ENCODE measurements at places on chromosomes 12 and 14. TPM values are rescaled to one million over a fixed set of nuclear protein-coding genes. Genes with fewer than 3 reads are reported as not detected.

The TSPAN8 gene
- total RNA-seq = not detected

The KRT2 gene
- not detected for total RNA-seq

The CLEC2D gene
- total RNA-seq = 0.64 TPM

The IL31 gene
- total RNA-seq = not detected

The NPFF gene
- total RNA-seq = not detected

The LBHD2 gene
- not detected for total RNA-seq

The EXOC3L4 gene
- not detected for total RNA-seq

The LRIG3 gene
- total RNA-seq = 33.0 TPM

The IL26 gene
- total RNA-seq = not detected

The SMOC1 gene
- 0.90 TPM for total RNA-seq

The ADGRD1 gene
- total RNA-seq = 0.26 TPM

The NEDD1 gene
- 21.3 TPM for total RNA-seq

The MIP gene
- 0.26 TPM for total RNA-seq

The KCNC2 gene
- total RNA-seq = not detected

The MFAP5 gene
- 0.13 TPM for total RNA-seq

The AICDA gene
- total RNA-seq = not detected

The CEBPE gene
- not detected for total RNA-seq

The ACOT4 gene
- total RNA-seq = 0.26 TPM

The PPM1H gene
- 1.3 TPM for total RNA-seq

The CCDC196 gene
- total RNA-seq = not detected

The BIN2 gene
- not detected for total RNA-seq

All from dermis microvascular lymphatic vessel endothelial cell (primary cell).